Activated CD4-positive, CD25-positive, alpha-beta regulatory T cell (primary cell): ENCODE measurements at places on chromosomes 1 and 21.

GRCh38 chr1:20948101-20948500, 161.0 kb upstream of the HP1BP3 start:
- DNase-seq: no peak

DNA sequence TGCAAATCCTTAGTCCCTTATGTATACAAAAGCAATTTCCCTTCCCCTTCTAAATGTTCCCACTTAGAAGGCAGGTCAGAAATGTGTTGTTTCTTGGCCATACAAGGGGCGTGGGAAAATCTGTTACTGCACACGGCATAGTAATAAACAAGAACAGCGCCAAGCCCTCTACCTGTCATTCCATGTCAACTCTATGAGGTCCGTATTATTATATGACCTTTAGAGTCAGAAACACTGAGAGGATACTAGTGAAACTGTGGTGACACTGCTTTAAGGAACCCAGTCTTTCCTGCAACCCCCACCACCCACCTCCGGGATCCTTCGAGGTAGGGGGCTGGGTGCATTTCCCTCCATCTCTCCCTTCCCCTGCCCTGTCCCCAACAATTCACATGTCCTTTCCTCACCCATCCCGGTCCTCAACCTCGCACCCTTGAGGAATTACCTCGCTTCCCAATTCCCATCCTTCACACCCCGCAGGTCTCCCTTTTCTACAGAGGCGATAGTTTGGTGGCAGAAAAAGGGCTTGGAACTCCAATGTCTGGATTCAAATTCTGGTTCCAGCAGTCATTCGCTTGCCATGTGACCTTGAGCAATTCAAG, 647 bp downstream of the SDHB start:
- DNase-seq: no peak

GRCh38 chr1:81851217-81851616, 50.5 kb downstream of the ADGRL2 start:
- no peak for DNase-seq

DNA sequence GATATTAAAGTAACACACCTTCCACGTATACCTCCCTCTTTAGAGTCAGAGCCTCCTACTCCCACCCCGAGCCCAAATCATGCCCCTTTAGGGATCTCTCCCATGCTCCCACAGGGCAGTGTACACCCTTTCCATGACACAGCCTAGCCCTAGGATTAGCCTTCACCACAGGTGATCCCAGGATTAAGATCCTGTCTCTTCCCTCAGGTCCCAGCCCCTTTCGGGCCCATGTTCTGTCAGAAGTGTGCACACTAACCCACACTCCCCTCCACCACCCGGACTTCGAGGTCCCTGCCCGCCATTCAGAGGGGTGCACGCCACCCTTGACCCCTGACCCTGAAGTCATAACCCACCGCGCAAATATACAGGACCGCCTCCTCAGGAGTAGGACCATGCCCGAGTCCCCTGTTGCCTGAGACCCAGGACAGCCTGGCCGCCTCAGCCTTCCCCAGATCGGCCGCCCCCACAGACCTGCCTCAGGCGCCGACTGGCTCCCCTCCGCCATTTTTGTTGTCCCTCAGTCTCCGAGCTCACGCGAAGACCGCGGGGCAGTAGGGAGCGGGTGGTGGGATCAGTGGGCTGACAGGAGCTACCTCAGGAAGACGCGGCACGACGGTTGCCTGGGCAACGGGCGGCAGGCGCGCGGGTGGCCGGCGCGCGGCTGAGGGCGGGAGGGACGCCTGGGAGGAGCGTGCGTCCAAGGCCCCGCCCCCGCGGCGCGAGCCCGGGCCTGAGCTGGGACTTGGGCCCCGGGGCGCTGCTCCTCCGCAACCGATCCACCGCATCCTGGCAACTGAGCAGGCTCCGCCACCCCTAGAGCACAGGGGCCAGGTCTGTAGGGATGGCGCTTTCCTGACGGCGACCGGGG, at the start of gene AGBL4:
Gene AGBL4 (minus strand): TSS at position 663 of the 868 bp plus-strand sequence.
- no peak for DNase-seq

GRCh38 chr1:167467126-167467710, 51.1 kb downstream of the CD247 start:
- no peak for DNase-seq

DNA sequence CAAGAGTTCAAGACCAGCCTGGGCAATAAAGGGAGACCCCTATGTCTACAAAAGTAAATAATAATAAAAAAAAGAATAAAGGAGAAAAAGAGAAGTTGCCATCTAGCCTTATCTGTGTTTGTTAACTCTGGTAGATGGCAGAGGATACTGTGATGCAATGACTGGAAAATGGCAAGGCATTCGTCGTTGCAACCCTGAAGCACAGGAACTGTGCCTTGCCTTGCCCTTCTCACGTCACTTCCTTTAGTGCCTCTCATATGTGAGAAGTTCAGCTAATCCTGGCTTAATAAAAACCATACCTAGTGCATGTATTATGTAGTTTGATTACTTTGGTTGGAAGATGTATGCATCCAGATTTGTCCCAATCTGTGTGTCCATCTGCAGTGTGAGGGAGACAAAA, 25.8 kb upstream of the PIGC start:
- DNase-seq: no peak

DNA sequence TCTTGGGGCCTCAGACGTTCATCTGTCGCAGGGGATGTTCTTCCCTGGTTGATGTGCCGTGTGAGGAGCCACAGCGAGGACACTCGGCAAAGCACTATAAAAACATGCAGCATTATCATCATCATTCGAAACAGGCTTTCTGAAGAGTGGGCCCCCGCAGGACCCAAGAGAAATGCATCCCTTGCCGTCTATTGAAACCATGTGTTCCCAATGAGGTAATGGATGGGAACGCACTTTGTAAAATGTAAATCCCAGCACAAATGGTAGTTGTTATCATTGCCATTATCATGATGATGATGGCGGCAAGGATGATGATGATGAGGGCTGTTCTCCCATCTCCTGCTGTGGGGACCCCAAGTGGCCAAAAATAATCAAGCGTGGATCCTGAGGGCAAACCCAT, 76.8 kb downstream of the GLIS1 start:
- no peak for DNase-seq

DNA sequence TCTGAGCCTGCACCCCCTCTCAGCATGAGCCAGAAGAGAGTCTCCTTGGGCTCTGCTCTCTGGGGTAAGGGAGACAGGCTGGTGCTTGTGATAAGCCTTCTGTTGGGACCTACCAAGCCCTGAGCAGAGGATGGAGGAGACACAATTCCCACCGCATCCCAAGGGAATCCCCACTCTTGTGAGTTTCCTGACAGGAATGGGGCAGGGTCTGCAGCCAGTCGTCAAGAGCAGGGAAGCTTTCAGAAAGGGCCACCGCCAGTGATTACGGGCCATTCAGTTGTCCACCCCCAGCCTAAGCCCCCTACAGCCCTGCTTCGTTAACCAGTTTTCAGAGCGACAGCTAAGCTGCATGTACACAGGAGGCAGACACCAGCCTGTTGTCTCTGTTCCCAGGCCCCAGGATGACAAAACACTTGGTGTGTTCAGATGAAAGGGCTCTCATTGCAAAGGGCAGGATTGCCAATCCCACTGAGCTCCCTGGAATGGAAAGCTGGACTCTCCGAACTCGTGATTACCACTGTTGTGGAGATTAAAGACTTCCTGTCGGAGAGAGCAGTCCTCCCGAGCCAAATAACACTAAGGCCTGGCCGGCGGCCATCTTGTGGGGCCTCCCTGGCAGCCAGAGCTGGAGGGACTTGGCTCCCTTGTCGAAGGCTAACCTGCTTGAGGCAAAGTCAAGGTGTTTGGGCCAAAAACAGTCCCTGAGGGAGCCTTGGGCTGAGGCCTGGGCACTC, 37.4 kb upstream of the SLC30A1 start:
- DNase-seq: no peak

DNA sequence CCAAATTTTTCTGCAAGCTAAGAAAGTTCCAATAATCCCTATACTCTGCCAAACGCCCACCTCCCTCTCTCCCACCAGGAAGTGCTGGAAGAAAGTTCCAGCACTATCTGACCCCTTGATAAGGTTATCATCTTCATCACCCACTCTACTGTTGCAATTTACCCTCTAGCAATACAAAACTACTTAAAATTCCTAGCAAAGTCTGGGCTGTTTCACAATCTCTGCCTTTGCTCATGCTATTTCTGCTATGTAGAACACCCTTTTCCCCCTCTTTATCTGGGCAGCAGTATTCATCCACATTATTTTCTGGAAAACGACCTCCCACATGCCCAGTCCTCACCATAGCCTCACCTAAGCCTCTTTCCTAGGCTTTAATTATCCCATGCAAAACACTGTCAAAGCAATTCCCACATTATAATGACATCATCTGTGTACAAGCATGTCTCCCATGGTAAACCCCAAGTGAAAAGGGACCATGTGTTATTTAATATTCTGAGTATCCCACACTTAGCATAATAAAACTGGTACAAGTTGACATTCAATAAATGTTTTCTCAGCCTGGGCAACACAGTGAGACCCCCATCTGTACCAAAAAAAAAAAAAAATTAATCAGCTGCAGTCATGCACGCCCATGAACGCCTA, 12.0 kb downstream of the F11R start:
- no peak for DNase-seq

GRCh38 chr1:154553056-154554030, 5.1 kb downstream of the UBE2Q1 start:
- no peak for DNase-seq

- no peak for DNase-seq
Observed at GRCh38 chr1:6188466-6188865, 8.3 kb upstream of the CHD5 start.

- DNase-seq: no peak
Observed at GRCh38 chr1:112363636-112364035, 32.4 kb upstream of the CTTNBP2NL start.

DNA sequence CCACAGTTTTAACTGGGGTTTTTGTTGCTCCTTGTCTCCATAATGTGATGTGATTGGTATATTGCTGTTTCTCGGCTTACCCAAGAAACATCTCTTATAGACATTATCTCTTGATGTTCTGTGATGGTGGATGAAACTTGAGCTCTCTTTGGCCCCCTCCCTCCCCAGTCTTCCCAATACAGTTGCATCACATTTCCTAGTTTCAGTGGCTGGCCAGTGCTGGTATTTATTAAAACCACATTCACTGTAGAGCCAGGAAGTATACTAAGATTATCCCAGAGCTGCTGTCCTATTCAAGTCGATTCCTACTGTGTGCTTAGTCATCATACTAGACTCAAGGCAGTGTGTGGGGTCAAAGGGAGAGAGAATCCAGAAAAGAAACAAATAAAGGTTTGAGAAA, 244.4 kb downstream of the KAZN start:
- no peak for DNase-seq

DNA sequence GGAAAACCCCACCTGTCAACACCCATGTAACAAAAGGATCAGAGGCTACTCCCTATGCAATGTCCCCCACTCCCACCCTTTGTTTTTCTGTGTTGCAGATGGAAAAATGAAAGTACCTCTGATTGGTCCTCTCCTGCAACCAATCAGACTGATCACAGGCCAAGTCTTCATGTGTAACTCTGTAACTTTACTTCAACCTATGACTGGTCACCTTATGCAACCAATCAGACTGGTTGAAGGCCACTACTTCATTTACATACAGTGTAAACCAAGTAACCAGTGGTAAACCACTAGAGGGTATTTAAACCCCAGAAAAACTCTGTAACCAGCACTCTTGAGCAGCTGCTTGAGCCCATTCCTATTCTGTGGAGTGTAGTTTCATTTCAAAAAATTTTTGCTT, 266.3 kb upstream of the OLFM3 start:
- DNase-seq: no peak

- DNase-seq: no peak
Observed at GRCh38 chr1:57632401-57632800, 208.5 kb upstream of the DAB1 start.

DNA sequence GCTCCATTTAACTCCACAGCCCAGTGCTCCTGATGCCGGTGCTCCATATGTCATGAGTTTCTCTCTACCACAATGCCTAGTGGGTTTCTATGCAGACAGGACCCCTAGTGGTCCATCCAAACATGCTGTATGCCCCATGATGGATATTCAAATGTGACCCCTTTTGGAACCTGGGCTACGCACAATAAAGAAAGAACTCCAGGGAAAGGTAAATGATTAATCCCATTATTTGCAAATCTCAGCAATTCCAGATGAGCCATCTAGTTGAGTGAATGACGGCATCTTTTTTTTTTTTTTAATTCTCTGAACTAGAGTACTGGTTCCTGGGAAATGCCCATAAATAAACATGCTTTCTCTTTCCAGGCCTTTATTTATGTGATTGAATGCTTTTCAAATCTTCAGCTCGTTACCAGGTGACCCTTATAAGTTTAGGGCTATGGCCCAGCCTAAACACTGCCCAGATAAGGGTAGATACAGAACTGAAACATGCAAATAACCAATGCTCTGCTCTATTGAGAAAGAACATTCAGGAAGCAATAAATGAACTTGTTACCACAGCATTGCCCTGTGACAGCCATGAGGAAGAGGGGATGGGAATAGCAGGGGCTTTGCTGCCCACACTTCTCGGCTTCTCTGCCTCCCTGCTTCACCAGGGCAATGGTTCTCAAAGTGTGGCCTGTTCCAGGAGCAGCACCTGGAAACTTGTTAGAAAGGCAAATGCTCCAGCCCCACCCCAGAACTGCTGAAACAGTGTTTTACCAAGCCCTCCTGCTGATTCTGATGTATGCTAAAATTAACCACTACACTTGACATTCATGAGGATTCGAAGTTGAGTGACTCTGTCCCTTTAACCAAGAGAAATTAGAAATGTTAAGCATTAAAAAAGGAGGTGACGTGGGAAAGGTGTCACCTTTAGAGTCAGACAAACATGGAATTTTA, 151.7 kb downstream of the SEC16B start:
- no peak for DNase-seq

- DNase-seq: no peak
Observed at GRCh38 chr1:117646007-117646811, 40.4 kb downstream of the TENT5C start.

DNA sequence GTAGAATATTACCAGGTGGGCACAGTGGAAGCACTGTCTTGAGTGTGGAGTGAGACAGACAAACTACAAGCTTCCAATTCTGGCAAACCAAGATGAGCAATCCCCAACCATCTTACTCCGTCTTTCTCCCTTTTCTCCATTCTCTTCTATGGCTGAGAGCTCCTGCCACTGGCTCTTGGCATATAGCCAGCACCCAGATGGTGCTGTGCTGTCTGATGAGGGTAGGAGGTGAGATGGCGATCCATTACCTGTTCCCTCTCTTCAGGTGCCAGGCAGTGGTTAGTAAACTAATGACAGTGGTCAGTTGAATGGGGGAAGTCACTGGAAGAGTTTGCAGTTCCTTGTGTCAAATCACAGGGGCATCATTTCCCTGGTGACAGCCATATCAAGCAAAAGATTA, 108.4 kb downstream of the FNBP1L start:
- no peak for DNase-seq

DNA sequence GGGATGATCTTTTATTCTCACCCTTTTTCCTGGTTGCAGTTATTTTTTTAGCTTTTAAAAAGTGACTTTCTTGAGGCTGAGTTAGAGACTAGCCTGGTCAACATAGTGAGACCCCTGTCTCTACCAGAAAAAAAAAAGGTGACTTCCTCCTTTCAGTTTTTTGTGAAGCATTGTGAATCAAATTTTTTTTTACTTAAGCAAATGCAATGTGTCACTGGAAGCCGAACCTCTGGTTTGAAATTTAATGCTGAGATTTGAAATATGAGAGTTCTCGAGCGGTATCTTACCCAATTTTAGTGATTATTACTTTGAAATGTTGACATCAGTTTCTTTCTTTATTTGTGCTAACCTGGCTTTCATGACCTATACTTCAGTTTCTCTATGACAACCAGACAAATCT, 3.6 kb downstream of the CAP1 start:
- DNase-seq: no peak

- no peak for DNase-seq
Observed at GRCh38 chr21:36790616-36791015, 91.7 kb downstream of the SIM2 start.

GRCh38 chr1:206672844-206673758, 11.6 kb upstream of the MAPKAPK2 start:
- DNase-seq: no peak
